ENCODE measurements at places on chromosomes 1 and 21.

DNA sequence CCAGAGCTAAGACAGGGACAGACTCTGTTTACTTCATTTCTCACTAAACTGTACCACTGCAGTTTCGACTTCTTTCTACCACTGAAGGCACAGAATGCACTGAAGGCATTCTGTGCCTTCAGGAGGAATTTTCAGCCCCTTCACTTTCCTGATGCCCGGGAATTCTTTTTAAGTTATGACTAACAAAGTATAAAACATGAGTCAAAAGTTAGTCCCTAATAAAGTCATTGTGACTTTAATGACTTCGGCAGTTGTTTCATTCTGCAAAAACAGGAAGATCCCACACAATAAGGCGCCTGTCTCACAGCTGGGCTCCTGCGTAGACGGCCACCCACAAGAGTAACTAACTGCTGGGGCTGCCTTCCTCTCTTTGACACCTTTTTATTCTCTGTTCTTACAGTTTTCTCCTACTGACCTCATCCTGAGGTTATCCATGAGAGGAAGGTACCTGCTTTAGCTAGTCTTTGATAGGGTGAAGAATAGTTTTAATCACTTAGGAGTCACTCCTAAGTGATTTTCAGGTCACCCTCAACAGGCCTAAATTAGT, 183.9 kb upstream of the SGIP1 start:
- no peak for DNase-seq

DNA sequence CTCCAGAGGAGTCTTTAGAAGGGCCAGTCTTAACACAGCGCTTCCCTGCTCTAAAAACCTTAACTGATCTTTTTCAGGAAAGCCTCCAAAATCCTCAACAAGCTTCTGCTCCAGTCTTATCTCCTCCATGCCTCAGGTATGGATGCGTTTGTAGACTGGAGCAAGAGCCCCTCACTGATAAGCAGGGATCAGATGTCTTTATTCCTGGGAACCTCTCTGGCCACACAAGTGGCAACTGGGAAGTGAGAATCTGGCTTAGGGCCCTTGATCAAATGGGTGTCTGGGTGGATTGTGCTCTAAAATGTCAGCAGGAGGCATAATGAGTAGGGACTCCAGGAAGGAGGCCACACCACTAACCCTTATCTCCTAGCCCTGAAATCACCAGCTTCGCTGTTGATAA, 1.4 kb downstream of the ZBTB8A start:
- no peak for DNase-seq

DNA sequence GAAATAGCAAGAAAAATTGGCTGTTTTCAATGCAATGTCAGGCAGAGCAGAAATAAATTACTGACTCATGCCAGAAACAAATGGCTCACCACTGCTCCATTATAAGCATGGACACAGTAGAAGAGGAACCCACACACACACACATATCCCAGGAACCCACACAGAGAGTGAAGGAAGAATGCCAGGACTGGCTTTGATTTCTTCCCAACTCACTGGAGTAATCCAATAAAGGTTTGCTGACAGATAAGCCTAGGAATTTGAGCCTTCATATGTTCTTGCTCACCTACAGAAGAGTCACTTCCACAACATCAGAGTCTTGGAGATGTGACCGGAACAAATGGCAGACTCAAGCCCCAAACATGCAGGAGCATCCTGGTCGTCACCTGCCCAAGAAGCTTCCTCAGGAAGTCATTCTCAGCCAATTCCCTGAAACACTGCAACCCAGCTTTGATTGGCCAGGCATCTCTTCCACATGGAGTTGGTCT, 2.2 kb downstream of the SH3BP5L start:
- DNase-seq: no peak

DNA sequence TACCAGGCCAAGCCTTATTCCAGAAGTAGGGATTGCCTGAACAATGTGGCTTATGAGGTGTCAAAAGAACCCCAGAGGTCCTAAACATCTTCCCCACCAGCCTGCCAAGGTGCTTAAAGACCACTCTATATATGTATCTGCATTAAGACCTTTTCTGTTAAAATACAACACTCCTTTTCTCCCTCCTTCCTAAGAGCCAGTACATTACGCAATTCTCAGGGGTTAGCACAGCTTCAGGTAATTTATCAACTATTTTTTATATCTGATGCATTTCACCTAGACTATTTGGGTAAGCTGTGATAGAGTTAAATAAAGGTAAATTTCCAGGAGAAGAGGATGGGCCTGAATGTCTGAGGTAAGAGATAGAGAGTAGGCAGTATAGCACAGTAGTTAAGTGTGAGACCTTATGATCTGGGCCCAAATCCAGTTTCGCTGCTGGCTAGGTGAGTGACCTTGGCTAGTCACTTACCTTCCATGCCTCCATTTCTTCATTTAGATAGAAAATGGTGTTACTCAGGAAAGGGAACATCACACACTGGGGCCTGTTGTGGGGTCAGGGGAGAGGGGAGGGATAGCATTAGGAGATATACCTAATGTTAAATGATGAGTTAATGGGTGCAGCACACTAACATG, 5.1 kb upstream of the CCN1 start:
- no peak for DNase-seq

DNA sequence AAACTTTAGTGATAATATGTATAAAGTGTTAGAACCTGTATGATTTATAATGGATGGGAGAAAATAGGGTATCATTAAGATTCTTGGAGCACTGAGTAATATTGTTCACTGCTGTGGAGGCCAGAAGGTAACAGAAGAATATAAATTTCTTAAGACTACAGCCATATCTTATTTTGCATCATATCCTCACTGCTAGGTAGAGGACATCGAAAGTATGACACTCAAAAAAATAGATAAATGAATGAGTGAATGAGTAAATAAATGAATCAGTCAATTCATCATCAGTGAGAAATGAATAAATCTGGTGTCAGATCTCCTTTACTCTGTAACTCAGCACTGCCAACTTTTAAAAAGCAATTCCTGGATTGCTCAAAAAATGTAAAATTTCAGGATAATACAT, 33.2 kb downstream of the RGS13 start:
- DNase-seq: no peak

GRCh38 chr1:12756273-12756672, 10.3 kb downstream of the CFAP107 start:
- DNase-seq: no peak

GRCh38 chr1:43783096-43783670, 75.8 kb downstream of the ST3GAL3 start:
- no peak for DNase-seq

- no peak for DNase-seq
Measured at GRCh38 chr1:119702384-119702783, 9.3 kb upstream of the PHGDH start.

DNA sequence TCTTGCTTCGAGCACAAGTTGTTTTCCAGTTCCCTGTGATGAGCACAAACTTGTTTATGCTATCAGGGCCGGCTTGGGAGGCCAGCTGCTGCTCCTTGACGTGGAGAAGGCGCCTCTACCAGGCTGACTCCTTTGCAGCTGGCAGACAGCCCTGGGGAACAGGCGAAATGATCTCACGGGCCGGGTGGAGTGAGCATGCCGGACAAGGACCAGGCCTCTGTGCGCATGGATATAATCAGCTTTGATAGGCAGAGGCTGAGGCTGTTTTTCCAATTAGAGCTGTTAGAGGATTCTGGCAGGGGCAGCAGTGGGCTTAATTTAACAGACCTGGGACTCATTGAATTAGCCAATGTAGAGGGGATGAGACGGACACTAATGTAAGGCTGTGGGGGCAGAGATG, 38.9 kb downstream of the FAM163A start:
- no peak for DNase-seq

GRCh38 chr1:32321712-32322291, 14.2 kb downstream of the MARCKSL1 start:
- no peak for DNase-seq

DNA sequence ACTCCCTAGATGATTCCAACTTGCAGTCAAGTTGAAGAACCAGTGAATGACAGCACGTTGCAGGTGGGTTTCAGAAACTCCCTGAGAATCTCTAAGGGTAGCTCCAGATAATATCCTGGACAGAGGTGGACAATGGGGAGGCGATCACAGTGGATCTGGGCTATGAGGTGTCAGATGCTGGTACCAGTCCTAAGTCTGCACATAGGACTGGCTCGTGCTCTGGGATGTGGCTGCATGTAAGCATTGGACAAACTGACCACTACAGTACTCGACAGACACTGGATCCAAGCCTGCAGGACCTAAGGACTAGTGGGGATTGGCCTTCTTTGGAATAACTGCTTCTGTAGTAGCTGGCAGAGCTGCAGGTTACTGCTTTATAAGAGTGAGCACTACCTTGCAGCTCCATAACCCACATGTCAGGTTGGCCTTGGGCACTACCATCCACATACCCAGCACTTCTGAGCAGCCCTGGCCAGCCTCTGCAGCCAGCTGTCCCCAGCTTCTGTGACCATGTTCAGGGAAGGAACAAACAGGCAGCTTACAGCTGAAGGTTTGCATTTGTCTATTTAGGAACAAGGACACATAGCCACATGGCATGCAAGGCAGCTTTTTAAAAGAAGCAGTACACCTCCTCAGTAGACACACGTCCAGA, 33.2 kb upstream of the DNAH14 start:
- no peak for DNase-seq

DNA sequence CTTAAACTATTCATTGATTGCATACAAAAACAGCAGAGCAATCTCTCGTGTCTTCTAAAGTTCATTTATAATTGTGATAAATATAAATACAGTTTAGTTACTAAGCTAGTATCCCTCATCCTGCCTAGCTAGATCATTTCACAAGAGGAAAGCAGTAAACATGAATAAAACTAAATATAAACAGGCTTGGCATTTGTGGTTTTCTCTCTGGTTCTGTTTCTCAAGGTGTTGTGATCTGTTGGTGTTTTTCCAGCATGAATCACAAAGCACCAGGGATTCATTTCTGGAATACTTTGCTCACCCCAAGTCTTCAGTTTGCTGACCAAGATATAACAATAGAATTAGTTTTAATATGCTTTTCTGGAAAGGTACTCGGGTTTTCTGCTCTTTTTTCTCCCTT, 32.7 kb upstream of the GLIS1 start:
- no peak for DNase-seq

DNA sequence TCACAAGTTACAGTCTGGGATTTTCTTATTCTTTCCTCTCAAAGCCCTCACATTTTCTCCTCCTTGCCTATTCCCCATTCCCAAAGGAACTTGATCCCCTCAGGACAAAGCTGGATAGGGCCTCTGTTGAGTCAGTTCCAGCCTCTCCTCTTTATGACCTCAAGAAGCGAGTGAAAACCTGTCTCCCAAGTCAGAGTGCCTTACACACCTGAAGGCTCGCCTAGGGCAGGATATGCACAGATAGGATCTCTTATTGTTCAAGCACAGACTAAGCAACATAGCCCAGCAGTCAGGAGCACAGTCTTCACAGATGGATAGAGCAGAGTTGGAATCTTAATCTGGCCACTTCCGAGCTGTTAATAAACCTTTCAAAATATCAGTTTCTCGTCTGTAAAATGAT, 60.8 kb upstream of the PRRC2C start:
- no peak for DNase-seq

DNA sequence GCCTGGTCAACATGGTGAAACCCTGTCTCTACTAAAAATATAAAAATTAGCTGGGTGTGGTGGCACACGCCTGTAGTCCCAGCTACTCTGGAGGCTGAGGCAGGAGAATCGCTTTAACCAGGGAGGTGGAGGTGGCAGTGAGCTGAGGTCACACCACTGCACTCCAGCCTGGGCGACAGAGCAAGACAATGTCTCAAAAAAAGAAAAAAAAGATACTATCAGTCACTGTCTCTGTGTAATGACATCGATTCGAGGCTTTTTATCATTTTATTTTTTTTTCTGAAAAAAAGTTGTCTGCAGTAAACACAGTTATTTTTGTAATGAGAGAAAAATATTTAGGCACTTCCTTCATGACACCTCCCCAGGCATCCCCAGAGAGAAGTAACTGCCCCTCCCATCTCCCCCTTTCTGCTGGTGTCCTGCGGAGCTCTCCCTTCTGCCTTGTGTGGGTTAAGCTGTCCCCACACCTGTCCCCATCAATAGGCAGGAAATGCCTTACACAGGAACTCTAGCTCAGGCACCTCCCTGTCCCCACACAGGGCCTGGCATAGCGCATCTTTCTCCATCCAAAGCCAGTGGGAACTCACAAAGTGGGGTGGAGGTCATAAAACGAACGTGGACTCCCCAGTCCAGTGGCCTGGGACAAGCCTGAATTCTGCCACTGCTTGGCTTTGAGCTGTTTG, 132.0 kb downstream of the SYF2 start:
- no peak for DNase-seq
